ENCODE measurements at places on chromosomes 11 and 22.

- DNase-seq = no peak
These were observed 12.1 kb downstream of the GRIA4 start for GRCh38 chr11:105622016-105622415.

GRCh38 chr11:134466610-134467567 is 54.8 kb upstream of the B3GAT1 start:
- DNase-seq = no peak

DNA sequence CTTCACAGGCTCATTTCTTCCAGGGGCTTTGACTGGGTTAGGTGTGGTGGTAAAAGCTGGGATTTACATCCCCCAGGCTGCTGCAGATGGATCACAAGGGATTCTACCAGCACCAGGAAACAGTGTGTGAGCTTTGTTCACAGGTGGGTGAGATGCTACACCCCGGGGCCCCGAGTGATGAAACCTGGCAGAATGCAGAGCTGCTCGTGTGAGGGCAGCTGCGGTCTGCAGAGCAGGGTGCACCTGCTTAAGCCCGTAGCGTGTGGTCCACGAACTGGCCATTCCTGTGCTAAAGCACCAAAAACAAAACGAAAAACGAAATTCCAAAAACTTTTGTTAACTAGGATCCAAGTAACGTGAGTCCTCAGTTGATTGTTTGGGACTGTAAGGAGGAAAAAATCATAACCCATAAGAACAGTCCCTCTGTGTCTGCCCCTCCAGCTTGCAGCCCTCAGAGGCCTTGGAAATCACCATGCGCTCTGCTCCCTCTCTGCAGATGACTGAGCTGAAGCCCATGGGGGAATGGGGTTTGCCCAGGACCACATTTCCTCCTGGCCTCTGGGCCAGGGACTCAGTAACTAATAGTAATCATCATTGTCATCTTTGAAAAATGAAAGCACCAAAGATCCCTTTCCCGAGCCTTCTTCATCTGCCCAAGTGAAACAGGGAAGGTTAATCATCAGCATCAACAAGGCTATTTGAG is 24.6 kb downstream of the ELF5 start:
- DNase-seq = no peak

DNA sequence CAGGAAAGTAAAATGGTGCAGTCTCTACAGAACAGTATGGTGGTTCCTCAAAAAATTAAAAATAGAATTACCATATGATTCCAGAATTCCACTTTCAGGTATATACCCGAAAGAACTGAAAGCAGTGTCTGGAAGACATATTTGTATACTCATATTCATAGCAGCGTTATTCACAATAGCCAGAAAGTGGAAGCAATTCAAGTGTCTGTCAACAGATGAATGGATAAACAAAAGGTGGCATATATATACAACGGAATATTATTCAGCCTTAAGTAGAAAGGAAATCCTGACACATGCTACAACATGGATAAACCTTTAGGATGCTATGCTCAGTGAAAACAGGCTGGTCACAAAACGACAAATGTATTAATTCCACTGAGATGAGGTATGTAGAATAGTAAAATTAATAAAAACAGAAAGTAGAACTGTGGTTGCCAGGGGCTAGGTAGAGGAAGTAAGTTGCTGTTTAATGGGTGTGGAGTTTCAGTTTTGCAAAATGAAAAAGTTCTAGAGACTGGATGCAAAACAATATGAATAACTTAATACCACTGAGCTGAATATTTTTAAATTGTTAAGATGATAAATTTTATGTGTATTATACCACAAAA is 14.5 kb downstream of the SAA1 start:
- DNase-seq = no peak

DNA sequence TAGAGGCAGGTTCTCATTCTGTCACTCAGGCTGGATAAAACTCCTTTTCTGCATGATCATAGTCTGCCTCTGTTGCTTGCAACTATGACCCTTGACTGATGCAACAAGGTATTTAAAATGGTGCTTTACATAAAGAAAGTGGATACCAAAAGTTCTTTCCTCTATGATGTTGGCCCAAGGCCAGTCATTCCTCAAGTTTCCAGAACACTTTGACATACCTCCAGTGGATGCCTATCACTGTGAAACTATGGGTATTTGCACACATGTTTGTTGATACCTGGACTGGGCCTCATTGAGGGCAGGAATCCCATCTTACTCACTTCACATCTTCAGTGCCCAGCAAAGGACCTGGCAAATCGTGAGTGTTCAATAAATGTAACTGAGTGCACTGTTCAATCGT is 159.0 kb upstream of the ZC3H12C start:
- no peak for DNase-seq

DNA sequence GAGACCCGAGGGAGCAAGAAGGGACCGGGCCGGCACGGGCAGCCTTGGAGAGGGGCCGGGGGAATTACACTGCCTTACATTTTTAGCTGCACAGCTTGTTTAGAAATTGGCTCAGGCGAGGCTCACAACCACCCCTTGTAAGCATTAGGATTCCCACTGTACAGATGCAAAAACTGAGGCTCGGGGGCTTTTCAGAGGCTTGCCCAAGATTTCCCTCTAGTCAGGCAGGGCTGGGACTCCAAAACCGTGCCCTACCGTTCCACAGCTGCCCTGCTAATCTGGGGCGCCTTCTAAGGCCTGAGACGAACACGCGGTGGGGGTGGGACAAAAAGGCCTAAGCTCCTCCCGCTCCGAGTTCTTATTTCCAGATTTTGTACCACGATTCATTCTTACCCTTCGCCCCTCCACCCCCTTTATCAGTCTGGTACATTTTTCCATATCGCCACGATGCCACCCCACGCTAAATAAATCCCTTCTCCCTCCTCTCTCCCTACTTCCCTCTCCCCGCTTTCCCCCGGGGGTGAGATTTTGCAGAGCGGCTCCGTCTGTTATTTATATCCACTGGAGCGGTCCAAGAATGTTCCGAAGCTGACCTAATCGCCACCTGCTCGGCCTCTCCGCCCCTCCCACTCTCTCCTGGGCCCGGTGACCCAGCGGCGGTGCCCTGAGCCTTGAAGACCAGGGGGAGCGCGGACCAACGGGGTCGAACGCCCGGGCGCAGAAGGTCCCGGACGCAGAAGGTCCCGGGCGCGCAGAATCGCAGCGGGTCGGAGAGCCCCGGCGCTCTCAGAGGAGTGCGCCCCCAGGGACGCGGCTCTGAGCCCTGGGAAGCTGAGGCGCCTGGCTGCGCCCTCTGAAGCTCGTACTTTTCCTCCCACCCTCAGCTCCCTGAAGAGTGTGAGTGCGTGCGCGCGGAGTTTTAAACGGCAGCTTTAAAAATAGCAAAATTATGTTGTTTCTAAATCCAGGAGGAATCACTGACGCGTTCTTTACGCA is 764 bp upstream of the PACSIN3 start:
- DNase-seq = peak; percentile 70

- no peak for DNase-seq
These were observed 71.8 kb upstream of the TEAD1 start for GRCh38 chr11:12602421-12602820.

DNA sequence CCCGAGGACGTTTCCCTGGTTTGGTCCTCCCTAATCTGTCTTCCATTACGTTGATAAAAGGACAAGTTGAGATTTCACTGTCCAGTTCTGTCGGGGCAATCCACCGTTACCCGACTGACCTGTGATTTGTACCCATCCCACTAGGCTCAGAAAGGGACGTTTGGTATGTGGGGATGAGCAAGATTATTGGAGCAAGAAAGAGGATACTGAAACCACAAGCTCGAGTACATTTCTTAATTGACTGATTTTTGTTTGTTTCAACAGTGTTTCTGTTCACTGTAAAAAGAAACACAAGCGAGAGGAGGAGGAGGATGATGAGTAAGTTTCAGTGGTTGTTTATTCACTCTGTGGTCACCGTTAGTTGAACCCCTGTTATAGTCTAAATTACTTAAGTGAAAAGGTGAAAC is 969 bp downstream of the CCDC117 start:
- DNase-seq = no peak

GRCh38 chr11:17651681-17652080 is 67.7 kb upstream of the MYOD1 start:
- no peak for DNase-seq

- DNase-seq = peak; percentile 68
These were observed 5.1 kb upstream of the MYRF start for GRCh38 chr11:61747192-61747966.

- no peak for DNase-seq
These were observed 755.2 kb upstream of the RAG2 start for GRCh38 chr11:37353192-37353591.

Data from stimulated activated naive CD8-positive, alpha-beta T cell treated with anti-CD3 and anti-CD28 coated beads, Interleukin-15, Interleukin-2, amounts not matched to agents 100 U/mL and 50 U/mL, for 24 hours (primary cell).